ENCODE measurements at places on chromosomes 1 and 21.

- no peak for DNase-seq
These were observed 31.6 kb upstream of the ABCB10 start for GRCh38 chr1:229590119-229590518.

- DNase-seq, result peak; percentile 22
These were observed 163.2 kb upstream of the NBPF11 start for GRCh38 chr1:148315071-148315811.

DNA sequence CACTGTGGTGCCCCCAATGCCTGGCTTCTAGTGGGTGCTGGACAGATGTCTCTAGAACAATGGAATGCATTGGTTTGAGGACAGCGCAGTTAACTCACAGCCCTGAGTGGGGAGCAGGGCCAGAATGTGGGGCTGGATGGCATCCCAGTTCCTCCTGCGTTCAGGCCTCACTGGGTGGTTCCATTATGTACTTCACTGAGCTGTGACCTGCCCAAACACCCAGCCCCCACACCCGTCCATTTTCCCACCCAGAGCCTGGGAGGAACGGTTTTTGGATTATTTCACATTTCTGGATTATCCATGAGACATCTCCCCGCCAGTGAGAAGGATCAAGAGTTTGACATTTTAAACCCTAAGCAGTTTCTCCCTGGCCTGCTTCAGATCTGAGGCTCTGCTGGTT lies 55.3 kb upstream of the WASF2 start:
- peak; percentile 33 for DNase-seq

- no peak for DNase-seq
These were observed 6.7 kb upstream of the ABCG1 start for GRCh38 chr21:42212266-42212665.

DNA sequence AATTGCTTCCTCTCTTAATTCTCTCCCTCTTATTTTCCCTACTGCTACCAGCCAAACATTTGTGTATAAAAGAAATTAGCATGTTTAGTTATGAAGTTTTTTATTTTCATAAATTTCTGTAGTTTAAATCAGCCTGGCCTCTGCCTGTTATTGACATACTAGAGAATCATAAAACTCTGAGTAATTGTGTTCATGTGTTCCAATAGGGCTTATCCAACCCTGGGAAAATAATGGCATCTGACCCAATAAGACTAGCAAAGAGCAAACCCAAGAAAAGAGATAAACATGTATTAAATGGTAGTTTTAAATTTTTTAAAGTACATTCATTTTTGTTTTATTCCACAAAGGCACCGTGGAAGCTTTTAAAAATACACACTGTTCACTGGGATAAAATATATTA lies 404.3 kb downstream of the HLX start:
- DNase-seq, result no peak

GRCh38 chr1:248849152-248849551 lies 9.7 kb downstream of the ZNF692 start:
- no peak for DNase-seq

- DNase-seq, result no peak
These were observed 40.3 kb downstream of the GPATCH2 start for GRCh38 chr1:217590598-217590997.

DNA sequence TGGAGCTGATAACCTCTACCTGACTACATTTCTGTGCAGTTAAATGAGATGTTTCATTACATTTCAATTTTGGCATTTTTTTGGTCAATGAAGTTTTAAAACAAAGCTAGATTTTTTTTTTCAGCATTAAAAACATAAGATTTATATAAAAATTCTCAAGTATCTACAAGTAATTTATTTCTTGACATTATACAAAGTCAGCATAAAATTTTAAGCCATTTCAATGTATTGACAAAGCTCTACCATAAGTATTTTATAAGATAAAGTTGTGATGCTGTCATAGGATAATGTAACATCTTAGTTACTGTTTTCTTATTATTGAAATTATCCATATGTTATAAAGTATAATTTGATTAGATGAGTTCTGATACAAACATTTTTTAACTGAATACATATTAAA lies 351.6 kb downstream of the PTBP2 start:
- DNase-seq, result no peak

DNA sequence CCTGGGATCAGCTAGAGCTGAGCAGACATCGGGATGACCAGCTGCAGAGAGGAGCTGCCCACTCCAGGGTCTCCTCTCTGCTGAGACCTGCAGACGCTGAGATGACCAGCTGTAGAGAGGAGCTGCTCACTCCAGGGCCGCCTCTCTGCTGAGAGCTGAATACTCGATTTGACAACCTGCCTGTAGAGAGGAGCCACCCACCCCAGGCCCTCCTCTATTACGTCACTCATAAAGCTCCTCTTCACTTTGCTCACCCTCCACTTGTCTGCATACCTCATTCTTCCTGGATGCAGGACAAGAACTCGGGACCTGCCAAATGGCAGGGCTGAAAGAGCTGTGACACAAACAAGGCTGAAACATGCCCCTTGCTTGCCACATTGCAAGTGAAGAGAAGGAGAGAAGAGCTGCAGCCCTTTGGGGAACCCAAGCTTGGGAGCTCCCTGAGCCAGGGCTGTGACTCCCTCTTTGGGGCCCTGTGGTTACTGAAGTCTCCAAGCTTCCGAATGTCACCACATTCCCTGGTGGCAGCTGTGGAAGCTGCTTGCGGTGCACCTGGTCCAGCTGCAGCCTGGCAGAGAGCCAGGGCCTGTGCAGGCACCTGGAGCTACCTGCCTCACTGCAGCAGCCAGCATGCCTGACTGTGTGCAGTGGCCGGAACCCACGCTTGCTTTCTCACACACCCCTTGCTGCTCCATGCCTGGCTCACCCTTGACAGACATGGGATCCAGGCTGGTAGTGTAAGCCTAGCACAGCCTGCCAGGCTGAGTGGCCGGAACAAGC lies 59.6 kb downstream of the CC2D1B start:
- no peak for DNase-seq

- no peak for DNase-seq
These were observed 5.0 kb upstream of the EFCAB14 start for GRCh38 chr1:46723901-46724300.

- no peak for DNase-seq
These were observed 15.9 kb downstream of the H3-3A start for GRCh38 chr1:226078374-226078773.

- DNase-seq, result no peak
These were observed 24.6 kb upstream of the OVAAL start for GRCh38 chr1:180534214-180534613.

- DNase-seq, result no peak
These were observed 303.8 kb downstream of the TM2D1 start for GRCh38 chr1:61420909-61421835.

DNA sequence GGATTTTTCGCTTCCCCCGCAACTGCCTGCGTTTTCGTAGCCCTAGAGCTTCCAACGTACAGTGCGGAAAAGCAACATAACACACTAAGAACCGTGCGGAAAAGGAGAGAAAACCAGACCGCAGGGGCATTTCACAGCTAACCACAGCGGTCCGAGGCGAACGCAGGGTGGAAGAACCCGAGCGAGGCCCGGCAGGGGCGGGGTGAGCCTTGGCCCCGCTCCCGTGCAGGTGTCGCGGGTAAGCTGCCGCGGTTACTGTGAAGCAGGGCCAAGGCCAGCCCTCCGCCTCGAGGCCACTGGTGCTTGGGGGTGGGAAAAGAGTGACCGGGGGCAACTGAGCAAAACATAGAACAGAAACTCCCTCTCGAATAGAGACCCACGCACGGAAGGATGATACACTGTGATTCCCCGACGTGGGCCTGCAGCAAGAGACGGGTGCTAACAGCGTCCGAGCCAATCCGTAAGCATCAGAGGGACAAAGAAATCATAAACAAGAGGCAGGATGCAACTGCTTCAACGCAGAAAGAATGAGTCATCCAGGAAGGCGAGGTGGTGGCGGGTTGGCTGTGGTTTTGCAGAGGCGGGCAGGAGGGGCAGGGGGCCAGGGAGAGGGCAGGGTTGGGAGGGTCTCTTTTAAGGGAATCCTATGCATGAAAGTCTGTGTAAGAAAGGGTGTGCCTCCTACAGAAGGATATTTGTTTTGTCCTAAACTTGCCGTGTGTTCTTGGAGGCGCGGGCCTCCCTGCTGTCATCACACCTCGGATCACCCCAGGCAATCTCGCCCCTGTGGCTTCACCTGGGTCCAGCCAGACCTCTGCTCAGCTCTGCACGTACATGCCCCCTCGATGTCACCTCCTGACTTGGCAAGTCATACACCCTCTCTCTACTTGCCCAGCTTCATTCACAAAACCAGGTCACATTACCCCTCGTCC lies 7.3 kb downstream of the GNG4 start:
- DNase-seq, result peak; percentile 22

DNA sequence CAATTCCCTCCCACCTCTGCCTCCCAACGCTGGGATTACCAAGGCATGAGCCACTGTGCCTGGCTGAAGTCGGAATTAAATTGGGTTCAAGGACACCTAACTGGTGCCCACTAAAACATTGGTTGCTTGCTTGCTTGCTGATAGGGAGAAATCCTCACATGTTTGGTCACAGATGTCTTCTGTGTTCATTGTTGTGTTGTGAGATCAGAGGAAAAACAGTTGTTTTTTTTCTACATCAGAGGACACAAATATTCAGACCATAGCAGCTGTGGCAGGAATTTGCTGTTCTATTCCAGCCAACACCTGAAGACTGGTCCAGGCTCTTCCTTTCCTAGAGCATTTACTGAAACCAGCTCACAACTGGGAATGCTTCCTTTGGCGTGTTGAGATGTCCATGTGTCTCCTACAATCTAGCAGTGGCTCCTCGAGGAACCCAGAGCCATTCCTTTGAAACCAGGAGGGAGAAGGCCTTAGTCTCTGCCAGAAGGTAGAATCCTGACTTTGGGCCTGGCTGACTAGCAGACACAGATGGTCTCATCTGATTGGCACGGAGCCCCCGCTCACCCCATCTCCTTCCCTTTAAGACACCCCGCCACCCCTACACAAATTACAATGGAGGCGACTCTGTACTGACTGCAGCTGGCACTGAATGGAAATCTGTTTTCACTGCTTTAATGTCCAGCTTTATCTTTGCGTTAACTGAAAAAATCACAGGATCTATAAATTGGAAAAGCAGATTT lies 24.3 kb upstream of the TRIM17 start:
- DNase-seq, result no peak

- no peak for DNase-seq
These were observed 2.7 kb upstream of the PRXL2B start for GRCh38 chr1:2583871-2584351.

DNA sequence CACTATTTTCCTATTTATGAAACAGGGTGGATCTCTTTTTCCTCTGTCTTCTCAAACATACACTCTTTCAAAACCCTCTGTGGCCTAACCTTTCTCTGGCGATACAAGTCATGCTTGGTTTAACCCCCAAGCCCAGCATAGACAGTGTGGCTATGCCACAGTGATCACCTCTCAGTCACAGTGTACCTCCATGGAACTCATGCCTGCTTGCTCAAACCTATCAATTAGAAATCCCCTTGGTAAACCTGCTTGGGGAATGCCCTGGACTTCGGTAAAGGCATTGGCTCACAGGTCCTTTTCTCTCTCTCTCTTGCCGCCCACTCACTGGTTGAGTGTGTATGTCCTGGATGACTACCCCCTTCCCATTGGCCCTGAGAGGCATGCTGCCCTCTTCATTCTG lies 147.5 kb downstream of the CYYR1 start:
- no peak for DNase-seq

GRCh38 chr1:174704300-174704699 lies 256.5 kb downstream of the GPR52 start:
- no peak for DNase-seq

GRCh38 chr21:16742131-16742641 lies 770.7 kb upstream of the CXADR start:
- DNase-seq, result no peak

DNA sequence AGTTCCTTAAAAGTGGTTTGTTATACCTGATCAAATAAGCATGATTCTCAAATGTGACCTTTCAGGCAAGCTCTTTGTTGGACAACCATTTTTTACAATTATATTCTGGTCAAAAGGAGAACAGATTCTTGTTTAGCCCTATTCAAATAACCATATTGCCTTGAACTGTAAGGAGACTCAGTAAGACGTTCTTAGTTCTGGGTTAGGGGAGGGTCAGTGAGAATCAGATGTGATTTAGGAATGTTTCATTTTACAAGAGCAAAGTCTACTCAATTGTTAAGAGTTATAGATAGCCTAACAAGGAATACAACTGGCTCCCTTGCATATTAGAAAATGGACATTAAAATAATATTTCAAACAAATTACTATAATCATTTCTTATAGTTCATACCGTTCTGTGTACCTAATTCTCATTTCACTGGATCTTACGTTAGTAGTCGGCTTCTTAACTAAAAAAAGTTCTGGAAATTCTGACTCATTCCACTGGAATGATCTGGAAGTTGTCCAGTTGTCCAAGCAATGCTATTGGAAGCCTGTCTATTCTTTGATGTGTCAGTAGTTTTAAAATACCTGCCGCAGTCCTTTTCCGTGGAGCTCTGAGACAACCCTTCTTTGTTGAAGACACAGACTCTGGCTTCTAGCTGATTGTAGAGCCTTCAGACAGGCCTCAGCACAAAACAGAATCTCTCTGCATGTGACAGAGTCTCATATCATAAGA lies 88.8 kb downstream of the MAST2 start:
- peak; percentile 89 for DNase-seq

- DNase-seq, result no peak
These were observed 36.1 kb downstream of the SLX9 start for GRCh38 chr21:44975720-44976555.

GRCh38 chr21:24118738-24119459 lies 1488.4 kb downstream of the MRPL39 start:
- peak; percentile 83 for DNase-seq

DNA sequence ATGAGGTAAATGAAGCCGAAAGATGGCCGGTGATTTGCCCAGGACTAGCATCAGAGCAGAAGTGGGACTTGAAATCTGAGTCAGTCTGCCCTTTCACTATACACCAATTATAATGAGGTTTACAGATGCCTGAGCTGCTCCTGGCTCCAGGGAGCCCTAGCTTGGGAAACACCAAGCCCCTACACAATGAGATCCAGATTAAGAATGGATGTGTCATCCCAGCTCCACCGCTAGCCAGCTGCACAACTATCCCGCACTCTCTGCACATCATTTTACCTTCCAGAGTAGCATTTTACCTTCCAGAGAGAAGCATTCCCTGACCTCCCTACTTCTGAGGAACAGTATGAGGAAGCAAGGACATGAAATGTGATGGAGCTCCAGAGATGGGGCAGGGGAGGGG lies 27.0 kb downstream of the SERTAD4 start:
- peak; percentile 87 for DNase-seq

GRCh38 chr1:211610779-211611556 lies 32.0 kb upstream of the SLC30A1 start:
- DNase-seq, result peak; percentile 53

DNA sequence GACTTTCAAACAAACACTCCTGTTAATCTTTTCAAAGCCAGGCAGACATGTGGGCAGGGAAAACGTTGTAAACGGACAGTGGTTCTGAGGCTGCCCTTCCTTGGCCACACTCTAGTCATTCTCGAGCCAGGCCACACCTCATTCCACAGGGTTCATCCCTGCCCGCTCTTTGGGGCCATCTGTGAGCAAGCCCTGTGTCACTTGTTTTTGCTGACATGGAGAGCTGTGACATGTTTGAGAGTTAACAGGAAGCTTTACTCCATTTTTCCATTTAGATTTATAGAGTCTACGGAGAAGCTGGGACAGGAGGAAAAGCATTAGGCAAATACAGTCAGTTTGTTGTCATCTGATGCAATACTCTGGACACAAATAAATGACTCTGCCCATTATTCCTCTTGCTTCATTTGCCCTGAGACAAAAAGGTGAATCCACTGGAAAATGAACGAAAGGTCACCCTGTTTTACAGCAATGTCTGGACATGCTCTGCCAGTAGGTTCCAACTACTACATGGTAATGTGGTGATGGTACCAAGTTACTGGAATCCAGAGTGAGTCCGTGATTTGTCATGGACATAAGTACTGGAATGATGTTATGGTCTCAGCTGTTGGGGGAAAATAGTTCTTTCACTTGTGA lies 126.9 kb downstream of the CLIC6 start:
- peak; percentile 54 for DNase-seq

GRCh38 chr1:231814021-231814420 lies 187.4 kb downstream of the DISC1 start:
- no peak for DNase-seq
